ENCODE measurements at places on chromosomes 7 and 10. TPM values are rescaled to one million over a fixed set of nuclear protein-coding genes. Genes with fewer than 3 reads are reported as not detected.

The TBXAS1 gene
- 1.2 TPM for total RNA-seq

The ZNF239 gene
- 5.5 TPM for total RNA-seq

The SYT15B gene
- not detected for total RNA-seq

The NPTX2 gene
- not detected for total RNA-seq

The LBX1 gene
- not detected for total RNA-seq

The MYL7 gene
- not detected for total RNA-seq

The ACSM6 gene
- total RNA-seq, result not detected

The GIMAP2 gene
- total RNA-seq, result 0.58 TPM

The AKR1C8 gene
- not detected for total RNA-seq

The MSMB gene
- not detected for total RNA-seq

The DNAJC1 gene
- total RNA-seq, result 39.1 TPM

All from smooth muscle cell of trachea (primary cell).